ENCODE measurements at places on chromosomes 6 and 20.

DNA sequence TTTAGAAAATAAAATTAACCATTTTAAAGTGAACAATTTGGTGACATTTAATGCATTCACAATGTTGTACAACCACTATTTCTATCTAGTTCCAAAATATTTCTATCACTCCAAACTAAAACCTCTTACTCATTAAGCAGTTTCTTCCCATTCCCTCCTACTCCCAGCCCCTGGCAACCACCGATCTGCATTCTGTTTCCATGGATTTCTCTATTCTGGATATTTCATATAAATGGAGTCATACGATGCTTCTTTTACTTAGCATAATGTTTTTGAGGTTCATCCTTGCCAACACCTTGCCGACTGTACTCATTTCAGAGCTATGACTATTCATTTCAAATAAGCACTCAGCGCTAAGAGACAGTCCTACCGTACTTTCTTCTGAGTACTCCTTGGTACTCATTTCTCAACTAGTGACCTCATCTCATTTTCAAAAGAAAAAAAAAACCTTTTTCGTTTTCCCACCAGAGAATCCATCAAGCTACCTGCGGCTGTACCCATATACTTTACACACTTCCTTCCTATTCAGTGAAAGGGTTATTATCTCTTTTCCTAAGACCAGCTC lies 259.2 kb downstream of the UTRN start:
- DNase-seq: no peak

- DNase-seq: no peak
Observed at GRCh38 chr6:21748343-21749056, 154.9 kb downstream of the SOX4 start.

DNA sequence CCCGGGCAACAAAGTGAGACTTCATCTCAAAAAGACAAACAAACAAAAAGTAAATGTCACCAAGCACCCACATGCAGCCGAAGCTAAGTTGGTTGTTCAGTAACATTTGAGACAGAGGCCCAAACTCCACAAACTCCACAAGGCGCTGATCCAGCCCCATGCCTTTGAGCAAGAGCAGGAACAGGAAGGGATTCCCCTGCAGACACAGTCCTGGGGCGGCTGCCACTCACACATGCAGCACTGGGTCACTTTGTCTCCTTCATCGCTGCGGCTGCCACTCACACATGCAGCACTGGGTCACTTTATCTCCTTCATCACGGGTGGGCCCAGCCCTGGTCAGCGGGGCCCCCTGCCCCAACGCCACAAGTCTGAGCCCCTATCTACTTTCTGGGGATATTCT lies 246.9 kb upstream of the RREB1 start:
- DNase-seq: no peak

GRCh38 chr20:2948968-2949367 lies 75.7 kb downstream of the PTPRA start:
- no peak for DNase-seq

DNA sequence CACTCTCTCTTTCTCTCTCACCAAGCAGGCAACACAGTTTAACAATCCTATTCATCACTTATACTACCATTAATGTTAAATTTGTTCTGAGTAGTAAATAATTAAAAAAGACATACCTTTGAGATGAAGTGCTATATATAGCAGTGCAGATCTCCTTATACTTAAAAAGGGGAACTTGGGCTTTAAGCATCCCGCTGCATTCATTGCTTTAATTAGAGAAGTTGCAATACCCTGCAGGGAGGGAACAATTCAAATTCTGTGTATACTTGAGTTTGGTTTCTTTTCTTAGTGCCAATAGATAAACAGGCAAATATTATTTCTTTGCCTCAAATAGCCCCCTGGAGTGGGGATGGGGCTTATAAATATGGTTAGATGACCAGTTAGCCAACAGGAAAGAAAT lies 10.8 kb upstream of the ZBTB24 start:
- no peak for DNase-seq

GRCh38 chr6:126268092-126268491 lies 71.8 kb upstream of the CENPW start:
- DNase-seq: no peak

DNA sequence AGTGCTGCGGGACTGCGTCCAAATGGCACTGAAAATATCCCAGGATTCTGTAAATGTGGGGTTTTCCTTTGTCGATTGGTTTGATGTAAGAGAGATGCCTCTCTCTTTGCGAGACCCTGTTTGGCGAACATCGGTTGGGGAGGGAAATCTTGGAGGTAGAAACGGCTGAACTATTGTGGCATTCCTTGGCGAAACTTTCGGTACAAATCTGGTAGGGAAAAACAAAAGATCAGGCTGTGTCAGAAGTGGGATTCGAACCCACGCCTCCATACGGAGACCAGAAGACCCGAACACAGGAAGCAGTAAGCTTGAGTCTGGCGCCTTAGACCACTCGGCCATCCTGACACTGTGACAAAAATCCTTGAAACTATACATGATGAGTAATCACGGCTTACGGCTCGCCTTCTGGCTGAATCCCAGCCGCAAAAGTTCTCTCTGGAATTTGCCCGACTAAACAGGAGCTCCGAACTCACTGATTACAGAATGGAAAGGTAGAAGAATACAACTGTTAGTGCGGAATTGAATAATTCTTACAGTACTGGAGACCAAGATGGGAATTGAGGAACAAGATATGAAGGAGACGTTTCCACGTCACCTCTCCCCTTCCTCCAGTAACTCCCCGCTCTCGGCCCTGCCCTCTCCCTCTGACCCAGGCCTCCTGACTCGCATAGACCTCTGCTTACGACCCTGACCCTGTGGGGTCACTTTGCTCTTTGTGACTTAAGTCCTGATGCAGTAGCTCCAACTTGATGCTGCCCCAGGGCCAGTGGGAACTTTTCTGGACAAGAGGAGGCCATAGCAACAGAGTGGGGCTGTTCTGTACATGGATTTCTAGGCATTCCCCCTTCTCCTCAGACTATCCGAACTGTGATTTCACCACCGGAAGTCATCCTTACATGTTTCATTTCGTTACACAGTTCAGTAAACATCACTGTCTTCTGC lies 132.8 kb upstream of the ZNF184 start:
- no peak for DNase-seq

GRCh38 chr20:4082406-4083097 lies 67.2 kb upstream of the RNF24 start:
- no peak for DNase-seq

DNA sequence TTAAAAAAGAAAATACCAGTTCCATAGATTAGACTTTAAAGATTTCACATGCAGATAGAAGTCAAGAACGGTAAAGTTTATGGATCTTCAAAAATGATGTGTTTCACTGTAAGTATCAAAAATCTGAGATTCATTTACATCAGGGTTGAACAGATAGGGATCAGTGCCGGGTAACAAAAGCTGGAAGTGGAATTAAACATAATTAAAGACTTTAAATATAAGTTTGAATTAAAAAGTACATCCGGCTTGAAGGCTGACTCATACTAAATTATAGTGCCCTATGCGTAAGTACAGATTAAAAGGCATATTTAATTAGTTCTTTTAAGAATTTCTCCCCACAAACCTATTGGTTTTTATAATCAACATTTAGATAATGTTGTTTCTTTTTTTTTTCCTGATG lies 312.7 kb downstream of the PRL start:
- no peak for DNase-seq

DNA sequence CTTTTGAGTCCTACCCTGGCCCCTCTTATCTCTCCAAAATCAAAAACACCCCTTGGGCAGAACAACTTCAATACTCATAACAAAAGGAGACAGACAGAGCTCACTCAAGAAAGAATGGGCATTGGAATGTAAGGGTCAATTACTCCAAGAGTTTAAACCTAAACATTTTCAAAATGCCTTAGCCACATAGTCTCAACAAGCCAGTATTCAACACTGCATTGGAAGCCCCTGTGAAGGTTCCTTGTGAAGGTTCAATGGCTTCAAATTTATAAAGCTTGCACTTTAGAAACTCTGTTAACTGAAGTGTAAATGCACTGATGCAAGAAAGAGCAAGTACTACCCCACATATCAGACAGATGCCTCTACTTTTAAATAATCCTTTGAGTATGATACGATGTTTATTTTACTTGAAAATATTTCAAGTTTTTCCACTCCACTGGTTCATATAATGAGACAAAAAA lies 139.1 kb upstream of the LAMP5 start:
- no peak for DNase-seq

- DNase-seq: no peak
Observed at GRCh38 chr20:32605167-32605656, 20.1 kb upstream of the NOL4L start.

GRCh38 chr6:112144145-112144926 lies 56.9 kb downstream of the FAM229B start:
- DNase-seq: no peak

DNA sequence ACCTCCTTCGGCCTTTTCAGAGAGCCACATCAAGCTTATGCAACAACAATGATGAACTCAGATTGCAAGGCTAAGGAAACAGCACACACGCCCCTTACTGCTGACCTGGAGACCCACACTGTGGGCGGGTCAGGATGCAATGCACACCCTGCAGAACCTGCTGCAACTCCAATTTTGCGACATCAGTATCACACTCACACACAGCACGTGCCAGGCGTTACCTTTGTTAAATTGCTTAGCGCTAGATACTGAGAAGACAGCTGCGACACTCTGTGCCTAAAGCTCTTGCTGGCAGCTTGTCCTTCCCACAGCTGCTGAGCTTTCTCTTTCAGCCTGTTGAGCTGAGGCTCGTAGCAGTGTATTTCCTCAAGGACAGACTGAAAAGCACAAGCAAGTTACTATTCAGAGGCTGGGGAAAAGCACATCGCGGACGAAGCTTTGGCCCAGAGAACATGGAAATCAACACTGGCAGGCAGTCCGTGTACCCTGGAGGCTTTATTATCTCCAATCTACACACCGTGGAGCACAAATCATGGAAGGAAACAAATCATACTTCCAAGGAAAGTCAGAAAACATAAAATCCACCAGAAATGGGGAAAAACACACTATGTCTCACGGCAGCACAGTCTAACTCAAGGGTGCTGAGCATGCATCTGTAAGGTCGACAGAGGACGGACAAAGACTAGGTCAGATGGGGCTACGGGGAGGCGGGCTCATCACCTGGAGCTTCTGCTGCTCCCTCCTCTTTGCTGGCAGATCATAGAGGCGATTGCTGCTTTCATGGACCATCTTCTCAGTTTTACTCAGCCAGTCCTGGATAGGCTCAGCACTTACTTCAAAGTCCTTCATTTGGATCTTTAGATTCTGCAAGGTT lies 268.2 kb downstream of the SYNE1 start:
- no peak for DNase-seq

DNA sequence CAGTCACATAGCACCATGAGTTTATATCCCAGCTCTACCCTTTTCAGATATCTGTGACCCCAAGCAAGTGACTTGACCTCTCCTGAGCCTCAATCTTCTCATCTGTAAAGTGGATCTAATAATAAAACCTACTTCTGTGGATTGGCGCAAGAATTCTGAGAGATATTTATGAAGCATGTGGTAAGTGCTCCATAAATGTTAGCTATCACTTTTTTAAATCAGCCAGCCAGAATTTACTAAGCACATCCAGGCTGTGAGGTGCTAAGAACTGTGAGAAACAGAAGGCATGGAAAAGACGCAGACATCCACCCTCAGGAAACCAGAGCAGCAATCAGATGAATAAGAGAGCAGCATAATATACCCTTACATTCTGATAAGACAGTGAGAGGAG lies 862 bp downstream of the C20orf96 start:
- no peak for DNase-seq

DNA sequence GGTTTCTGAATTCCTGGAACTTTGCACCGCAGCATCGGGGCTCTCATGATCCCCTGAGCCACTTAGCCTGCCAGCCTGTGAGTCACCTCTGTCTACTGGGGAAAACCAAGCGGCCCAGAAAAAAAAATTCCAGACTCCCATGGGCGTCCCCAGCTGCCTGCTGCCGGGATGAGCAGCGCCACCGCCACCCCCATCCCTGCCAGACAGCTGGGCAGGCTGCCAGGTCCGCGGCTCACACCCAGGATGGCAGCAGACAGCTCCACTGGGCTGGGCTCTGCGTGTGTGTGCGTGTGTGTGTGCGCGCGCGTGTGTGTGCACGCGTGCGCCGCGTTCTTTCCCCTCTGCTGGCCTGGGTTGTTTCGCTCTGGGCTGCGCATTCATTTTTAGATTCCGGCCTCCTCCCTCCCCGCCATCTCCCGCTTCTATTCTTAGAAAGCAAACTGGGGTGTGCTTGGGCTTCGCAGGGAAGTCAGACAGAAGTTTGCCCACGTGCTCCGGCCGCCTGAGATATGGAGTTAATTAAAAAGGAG lies 38.9 kb upstream of the PMEPA1 start:
- DNase-seq: no peak

DNA sequence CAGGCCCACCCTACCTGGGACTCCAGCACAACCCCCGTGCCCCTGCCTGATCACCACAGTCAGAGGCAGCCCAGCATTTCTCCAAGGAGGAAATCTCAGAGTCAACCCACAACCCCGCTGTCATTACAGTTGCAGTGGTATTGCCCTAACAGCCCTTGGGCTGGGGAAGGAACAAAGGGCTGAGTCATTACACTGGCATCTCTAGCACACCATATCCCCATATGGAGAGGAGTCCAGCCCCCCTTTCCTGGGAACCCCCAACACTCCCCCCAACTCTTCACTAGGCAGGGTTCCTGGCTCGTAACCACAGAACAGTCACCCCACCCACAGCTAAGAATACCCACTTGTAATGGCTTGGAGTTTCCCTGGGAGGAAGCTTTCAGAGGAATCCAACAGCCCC lies 149.4 kb upstream of the OGFRL1 start:
- DNase-seq: no peak

GRCh38 chr20:63577317-63577894 lies 3.4 kb upstream of the HELZ2 start:
- DNase-seq: no peak

- no peak for DNase-seq
Observed at GRCh38 chr6:2235777-2236495, 9.5 kb downstream of the GMDS start.

DNA sequence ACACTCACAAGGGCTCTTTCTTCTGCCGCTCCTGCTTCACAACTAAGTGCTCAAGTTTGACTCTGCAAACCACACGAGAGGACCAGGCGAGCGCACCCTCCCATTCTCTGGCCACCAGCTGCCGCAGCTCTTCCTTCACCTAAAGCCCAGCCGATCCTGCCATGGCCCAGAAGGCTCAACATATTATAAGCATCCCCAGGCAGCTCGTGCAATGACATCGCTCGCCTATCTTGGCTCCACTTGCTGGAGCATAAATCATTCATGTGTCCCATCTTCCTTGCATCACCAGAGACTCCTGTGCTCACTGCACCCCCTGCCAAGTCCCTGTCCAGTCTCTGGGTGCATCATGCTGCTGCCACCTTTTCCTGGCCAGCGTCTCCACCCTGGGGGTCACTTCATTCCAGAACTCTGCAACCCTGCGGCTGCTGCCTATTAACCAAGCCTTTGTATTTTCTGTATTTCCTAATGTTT lies 59.0 kb downstream of the PSMG4 start:
- no peak for DNase-seq

- DNase-seq: no peak
Observed at GRCh38 chr6:169452869-169453620, 199.4 kb upstream of the THBS2 start.
